ENCODE measurements at places on chromosomes 1 and 21.

DNA sequence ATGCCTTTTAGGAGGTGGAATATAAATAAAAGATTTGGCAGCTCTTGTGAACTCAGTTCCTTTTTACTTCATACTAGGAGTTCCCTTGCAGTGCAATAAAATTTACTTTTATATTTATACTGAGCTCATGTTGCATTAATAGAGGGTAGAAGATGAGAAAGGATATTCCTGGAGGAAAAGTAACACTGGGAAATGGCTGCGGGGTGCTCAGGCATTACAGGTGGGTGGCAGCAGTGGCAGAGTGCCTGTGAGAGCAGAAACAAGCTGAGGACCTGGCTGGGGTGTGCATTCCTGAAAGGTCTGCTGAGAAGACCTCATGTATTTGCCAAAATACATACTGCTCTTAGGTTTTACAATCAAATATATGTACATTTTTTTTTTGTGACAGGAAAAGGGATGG is 126.9 kb downstream of the COQ8A start:
- no peak for DNase-seq

DNA sequence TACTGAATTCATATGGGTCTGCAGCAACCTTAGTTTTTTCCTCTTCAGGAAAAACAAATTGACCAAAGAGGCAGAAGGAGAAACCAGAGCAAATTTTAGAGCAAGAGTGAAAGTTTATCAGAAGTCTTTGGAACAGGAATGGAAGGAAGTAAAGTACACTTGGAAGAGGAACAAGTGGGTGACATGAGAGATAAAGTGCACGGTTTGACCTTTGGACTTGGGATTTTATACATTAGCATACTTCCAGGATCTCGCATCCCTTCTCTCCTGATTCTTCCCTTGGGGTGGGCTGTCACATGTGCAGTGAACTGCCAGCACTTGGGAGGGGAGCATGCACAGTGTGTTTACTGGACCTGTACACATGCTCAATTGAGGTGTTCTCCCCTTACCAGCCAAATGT is 754.8 kb upstream of the ADAMTS5 start:
- no peak for DNase-seq

DNA sequence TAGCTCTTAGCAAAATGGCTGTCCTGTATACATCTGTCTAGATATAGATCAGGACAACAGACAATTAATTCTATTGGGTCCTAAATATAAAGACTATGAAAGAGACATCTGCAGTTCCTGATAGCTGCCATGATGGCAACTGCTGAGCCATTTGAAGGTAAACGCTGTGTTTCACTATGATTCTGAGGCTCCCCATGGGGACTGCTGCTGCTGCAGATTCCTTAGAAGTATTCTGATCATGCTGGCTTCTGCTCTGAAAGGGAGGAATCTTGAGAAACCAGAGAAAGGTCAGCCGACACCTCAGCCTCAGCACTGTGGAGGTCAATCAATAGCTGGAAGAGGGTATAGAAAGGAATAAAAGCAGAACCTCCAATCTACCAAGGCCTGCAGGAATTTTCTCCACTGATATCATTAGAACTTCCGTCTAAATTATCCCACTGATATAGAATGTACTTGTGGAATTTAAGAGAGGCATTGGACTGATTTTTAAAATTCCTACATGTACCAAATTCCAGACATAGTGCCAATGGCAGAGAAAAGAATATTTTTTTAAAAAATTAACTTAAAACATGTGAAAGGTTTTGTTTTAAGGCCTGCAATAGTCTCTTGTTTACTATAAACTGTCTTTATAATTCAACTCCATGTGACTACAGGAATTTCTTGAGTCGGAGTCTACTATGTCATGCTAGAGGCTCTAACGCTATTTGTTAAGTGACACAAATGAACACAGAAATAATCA is 53.2 kb downstream of the DDAH1 start:
- no peak for DNase-seq

GRCh38 chr21:35316933-35317332 is 267.8 kb upstream of the RUNX1 start:
- DNase-seq: no peak

GRCh38 chr1:180623579-180624347 is 8.1 kb upstream of the XPR1 start:
- DNase-seq: no peak

GRCh38 chr1:160681066-160681890 is 30.3 kb downstream of the CD48 start:
- DNase-seq: no peak
